NCI-H524 treated with DMSO at 0.1 percent for 48 hours (cell line): ENCODE measurements at places on chromosomes 3 and 15.

GRCh38 chr3:27368831-27369607 lies at the start of gene NEK10:
TSS of gene NEK10 (minus strand) at chr3:27369383. CDS start at chr3:27352882, 16,501 bp downstream.
- DNase-seq = peak; percentile 58

DNA sequence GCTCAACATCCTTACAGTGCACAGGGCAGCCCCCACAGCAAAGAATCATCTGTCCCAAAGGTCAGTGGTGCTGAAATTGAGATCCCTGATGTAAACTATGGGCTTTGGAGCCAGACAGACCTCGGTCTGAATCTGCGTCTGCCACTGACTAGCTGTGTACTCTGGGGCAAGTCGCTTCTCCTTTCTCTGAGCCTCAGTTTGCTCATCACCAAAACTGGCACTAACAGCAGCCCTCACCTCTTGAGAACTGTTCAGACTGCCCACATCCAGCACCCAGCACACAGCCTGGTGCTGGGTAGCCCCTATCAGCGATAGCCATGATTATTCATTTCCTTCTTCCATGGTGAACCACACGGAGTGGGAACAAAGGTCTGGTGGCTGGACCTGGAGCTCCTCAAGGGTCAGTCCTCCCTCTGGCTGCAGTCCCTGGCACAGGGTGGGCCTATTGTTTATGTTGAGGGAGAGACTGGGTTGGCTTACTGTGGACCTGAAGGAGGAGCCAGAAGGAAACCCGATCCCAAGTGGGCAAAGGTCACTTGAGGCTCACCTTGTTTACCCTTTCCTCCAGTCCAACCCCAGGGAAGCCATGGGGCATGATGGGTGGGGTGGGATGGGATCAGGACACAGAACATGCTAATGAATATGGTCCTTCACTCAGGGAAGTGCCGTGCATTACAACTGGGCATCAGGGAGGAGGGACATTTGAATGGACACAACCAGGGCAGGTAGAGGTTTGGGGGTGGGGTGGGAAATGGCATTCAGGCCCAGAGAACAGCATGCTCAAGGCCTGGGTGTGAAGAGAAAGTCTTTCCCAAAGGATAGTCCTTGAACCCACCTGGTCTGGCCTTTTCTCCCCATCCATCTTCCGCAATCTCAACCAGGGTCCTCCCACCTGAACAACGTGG lies 1.6 kb upstream of the PRKCD start:
- no peak for DNase-seq

DNA sequence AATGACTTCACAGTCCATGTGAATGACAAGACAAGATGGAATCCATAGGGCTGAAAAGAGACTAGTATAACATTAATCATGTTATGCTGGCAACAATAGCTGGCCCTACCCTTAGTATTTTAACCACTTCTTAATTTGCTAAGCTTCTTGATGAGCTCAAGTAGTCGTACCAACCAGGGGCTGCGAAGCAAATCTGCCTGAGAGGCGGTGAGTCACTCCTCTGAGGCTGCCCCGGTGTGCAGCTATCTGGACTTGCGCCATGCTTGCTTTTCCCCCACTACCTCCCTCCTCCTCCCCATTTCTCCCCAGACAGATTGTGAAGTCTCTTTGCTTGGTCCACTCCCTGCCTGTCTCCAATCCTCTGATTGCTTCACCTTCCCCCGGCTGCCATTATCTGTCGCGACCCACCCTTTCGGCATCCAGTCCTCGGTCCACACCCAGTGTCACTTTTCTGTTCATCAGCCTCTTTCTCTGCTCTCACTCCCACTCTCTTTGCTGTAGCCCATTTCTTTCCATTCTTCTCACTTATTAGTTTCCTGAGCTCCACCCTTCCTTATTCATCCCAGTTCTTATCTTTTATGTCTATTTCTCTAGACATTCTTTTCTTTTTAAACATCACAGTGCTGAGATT lies 42.7 kb downstream of the DUT start:
- DNase-seq = no peak

- DNase-seq = no peak
Observed at GRCh38 chr15:56492236-56492635, 27.3 kb upstream of the MNS1 start.

- DNase-seq = no peak
Observed at GRCh38 chr3:133055339-133055738, 17.1 kb downstream of the TMEM108 start.

DNA sequence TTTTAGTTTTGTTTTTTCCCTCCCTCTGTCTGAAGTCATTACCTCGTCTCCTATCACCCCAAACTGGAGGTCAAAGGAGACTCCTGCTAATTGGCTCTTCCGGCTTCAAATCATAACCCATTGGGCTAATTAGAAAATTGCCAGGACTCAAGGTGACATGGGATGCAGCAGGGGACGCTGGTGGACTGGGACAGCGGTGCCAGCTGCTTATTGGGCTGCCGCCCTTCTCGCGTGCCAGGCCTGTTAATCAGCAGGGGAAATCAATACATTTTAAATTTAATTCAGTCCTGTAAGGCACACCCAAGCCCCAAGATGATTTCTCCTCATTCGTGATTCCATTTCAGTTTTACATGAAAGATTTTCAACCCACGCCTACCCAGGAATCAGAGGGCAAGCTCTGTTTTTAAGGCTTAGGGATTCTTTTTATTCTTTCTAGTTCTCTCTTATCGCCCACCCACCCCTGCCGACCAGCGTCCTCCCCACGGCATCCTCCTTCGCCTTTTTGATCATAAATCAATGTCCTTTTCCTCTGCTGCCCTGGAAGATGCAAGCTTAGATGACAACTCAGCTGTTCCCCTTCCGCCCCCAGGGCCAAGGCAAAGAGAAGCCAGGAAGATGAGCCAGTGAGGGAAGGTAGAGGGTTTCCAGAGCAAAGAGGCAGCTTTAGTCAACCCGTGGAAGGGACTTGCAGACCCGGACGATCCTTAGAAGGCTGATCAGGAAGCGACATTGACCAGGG lies 329.6 kb downstream of the UACA start:
- DNase-seq = no peak

GRCh38 chr3:157204431-157204830 lies 44.5 kb upstream of the CCNL1 start:
- peak; percentile 18 for DNase-seq

GRCh38 chr3:148077318-148077923 lies 620.3 kb upstream of the AGTR1 start:
- DNase-seq = no peak

GRCh38 chr3:54372232-54372631 lies 249.9 kb downstream of the CACNA2D3 start:
- no peak for DNase-seq

DNA sequence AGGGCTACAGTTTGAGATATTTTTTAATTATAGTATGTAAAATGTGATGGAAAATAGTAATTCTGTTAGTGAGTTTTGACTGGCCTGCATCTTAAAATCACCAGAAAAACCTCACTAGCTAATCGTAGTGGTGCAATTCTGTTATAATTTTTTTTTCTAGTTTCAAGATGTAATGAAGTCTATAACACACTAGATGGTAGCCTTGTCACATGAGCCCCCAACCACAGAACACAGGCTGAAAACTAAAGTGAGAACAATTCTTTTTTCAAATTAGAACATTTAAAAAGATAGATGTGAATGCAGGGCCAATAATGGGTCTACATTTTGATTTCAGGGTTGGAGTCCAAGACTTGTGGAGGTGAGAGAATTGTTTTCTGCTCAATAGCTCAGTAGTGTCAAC lies 83.3 kb upstream of the KCNH8 start:
- DNase-seq = no peak

- no peak for DNase-seq
Observed at GRCh38 chr3:189967254-189967865, 153.3 kb downstream of the P3H2 start.

GRCh38 chr15:100495861-100496260 lies 32.9 kb downstream of the CERS3 start:
- DNase-seq = no peak

- no peak for DNase-seq
Observed at GRCh38 chr15:85651548-85651947, 143.2 kb downstream of the KLHL25 start.
